GF-D8 (cell line): ENCODE measurements at places on chromosomes 13 and 19.

- no peak for DNase-seq
Measured at GRCh38 chr19:5952193-5953029, 25.5 kb downstream of the RANBP3 start.

DNA sequence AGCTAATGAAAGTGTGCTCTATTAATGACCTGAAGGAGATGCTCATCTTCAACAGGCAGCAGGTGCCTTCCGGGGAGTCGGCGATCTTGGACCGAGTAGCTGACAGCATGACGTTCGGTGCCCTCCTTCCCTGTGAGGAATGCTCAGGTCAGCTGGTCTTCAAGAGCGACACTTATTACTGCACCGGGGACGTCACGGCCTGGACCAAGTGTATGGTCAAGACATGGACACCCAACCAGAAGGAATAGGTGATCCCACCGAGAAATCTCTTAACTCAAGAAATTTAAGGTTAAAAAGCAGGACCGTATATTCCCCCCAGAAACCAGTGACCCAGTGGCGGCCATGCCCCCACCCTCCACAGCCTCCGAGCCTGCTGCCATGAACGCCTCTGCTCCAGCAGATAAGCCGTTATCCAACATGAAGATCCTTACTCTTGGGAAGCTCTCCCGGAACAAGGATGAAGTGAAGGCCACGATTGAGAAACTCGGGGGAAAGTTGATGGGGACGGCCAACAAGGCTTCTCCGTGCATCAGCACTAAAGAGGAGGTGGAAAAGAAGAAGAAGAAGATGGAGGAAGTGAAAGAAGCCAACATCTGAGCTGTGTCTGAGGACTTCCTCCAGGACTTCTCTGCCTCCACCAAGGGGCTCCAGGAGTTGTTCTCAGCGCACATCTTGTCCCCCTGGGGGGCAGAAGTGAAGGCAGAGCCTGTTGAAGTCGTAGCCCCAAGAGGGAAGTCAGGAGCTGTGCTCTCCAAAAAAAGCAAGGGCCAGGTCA is 22.8 kb upstream of the ANKRD10 start:
- no peak for DNase-seq

DNA sequence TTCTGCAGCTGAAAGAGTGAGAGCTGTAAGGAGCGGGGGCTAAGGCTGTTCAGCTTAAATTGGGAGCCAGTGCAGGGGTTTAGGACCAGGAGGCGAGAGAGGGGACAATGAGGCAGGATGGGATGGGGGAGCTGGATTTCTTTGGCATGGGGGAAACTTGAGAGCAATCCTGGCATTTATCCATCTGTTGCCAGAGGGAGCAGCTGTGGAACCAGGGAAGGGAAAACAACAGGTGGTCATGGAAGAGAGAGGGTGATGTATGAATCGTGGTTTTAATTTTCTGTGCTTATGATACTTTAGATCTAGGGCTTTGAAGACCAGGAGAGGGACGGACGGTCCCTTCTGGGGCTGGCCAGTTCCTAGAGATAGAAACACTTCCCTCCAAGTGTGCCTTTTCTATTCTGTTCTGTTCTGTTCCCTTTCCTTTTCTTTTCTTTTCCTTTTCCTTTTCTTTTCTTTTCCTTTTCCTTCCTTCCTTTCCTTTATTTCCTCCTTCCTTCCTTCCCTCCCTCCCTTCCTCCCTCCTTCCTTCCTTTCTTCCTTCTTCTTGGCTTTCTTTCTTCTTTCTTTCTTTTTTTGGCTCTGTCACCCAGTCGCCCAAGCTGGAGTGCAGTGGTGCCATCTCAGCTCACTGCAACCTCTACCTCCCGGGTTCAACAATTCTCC is 16.0 kb upstream of the CCL25 start:
- no peak for DNase-seq

DNA sequence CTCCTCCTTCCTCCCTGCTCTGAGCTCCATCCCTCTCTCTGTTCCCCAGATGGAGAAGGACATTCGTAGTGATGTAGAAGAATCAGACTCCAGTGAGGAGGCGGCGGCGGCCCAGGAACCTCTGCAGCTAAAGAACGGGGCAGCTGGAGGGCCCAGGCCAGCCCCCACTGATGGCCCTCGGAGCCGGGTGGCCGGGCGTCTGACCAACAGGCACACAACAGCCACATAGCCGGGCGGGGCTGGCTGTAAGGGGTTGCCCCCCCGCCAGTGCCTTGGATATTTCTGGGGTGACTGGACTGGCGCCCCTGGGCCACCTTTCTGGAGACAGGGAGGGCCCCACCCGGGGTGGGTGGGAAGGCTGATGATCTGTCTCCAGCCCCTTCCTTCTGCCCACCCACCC is 46.3 kb downstream of the CD320 start:
- DNase-seq, result no peak

GRCh38 chr13:102591988-102592781 is 4.6 kb upstream of the TPP2 start:
- peak; percentile 26 for DNase-seq

DNA sequence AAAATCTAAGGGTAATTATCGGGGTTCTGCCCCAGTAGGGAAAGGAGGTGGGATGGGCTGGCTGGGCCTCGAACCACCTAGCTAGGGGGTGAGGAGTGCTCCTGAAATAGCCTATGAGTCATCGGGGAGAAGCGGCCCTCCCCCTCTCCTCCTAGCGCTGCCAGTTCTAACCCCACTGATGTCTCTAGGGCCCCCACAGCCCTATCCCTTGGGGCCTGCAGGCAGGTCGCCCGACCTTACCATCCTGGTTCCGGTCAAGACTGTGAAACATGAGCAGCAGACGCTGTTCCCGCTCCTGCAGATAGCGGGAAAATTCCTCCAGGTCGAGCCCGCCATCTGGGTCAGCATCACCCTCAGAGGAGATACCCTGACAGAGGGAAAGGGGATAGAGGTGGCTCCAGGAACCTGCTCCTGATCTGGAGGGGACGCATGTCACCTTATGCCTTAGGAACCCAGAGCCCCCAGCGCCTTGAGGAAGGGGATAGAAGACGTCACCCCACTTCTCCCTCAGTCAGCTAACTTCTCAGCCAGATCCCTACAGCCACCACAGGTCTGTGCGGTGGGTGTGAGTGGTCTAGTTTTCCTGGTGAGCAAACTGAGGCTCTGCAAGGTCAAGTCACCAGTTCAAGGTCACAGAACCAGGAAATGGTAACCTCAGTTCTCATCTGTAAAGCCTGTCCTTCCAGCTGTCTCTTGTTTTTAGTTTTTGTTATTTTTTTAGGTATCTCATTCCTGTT is 1.5 kb downstream of the SLC25A23 start:
- no peak for DNase-seq

DNA sequence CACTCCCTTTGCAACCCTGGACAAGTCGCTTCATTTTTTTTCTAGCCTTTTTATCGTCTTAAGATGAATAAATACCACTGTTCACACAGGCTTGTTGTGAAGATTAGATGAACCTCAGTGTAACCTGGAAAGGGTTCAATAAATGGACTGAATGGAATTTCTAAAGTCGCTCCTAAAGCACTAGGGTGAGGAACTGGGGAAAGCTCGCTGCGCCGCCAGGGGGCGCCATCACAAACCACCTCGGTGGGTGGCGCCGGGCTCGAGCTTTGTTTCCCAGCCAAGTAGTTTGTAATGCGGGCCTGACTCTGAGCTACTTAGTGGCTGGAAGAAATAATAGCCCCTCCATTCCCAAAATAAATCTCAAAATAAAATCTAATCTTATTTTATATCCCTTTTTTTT is 2.2 kb upstream of the CEACAM6 start:
- peak; percentile 40 for DNase-seq

GRCh38 chr13:50713523-50714248 is 129.8 kb downstream of the DLEU7 start:
- peak; percentile 99 for DNase-seq

GRCh38 chr13:42395086-42395821 is 123.3 kb downstream of the AKAP11 start:
- DNase-seq, result no peak

DNA sequence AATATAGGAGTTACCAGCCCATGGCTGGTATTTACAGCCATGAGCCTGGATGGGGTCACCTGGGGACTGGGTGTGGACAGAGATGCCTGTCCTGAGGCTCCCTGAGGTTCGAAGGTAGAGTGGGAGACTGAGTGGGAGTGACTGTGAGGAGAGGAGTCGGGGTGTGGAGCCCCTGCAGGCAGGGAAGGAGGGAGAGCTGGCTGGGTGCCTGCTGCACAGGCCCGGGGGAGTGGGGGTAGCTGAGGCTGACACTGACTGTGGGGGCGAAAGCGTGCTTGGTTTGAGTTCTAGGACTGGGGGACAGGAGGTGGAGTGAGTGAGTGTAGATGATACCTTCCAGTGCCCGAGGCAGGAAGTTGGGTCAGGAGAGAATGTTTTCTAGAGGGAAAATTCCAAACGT is 7.1 kb downstream of the RAB11B start:
- no peak for DNase-seq

DNA sequence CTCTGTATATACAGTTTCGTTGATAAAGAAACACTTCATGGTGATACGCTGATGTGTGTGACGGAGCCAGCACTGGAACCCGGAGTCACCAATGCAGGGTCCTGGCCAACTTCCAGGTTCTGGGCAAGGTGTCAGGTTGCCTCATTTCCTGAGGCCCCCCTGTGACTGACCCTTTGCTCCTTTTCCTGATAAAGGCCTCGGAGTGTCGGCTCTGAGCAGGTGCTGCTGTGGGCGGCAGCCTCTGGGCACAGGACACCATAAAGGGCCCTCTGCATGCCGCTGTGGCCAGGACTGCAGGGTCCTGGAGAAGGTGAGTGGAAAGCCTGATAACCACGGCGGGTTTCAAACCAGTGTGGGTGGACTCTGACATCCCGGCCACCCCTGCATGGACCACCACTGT is 17.3 kb upstream of the MYDGF start:
- no peak for DNase-seq

DNA sequence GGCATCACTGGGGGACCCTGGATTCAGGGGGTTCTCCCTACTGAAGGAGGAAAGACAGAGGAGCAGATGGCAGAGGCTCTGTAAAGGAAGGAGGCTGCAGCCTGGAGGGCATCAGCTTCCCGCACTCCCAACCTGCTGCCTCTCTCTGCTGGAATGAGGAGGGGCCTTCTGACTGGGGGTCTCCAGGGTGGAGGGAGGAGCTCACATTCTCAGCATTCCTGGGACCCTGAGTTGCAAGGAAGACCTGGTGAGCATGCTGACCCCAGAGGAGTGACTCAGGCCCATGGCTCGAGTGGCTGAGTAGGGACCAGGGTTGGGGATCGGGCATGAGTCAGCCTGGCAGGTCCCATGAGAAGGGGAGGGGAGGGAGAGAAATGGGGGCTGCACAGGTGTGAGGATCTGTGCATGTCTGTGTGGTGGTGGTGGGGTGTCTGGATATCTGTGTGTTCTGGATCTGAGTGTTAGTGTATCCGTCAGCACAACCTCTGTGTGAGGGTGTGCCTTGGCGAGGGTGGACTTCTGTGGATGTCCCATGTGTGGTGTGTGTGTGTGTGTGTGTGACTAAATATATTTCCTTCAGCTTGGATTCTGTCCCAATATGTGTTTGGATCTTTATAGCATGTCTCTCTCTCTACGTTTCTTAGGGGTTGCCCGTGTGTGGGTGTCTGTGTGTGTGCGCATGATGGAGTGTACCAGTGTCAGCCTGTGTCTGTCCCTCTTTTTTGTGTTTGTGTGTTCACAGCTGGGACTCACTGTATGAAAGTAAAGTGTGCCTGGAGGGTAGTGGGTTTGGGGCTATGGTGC is 4.6 kb downstream of the AXL start:
- no peak for DNase-seq

- no peak for DNase-seq
Measured at GRCh38 chr19:40799558-40800338, 757 bp downstream of the EGLN2 start.

- no peak for DNase-seq
Measured at GRCh38 chr13:52348983-52349780, 56.8 kb downstream of the THSD1 start.

DNA sequence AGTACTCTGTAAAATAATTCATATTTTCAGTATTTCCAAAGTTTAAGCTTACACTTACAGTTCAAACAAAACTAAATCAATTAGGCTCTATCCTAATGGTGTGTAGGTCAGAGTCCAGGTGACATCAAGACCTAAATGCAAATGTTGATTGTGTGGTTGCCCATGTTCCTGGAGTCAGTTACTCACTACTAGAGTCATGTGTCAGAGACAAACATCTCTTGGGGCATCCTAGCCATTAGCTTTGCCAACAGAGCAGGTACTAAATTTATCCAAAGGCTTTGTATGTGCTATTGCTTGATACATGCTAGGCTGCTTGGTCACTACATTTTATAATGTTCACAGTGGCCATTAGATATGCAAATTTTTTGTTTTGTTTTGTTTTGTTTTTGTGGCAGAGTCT is 11.7 kb downstream of the SPRY2 start:
- DNase-seq, result no peak

DNA sequence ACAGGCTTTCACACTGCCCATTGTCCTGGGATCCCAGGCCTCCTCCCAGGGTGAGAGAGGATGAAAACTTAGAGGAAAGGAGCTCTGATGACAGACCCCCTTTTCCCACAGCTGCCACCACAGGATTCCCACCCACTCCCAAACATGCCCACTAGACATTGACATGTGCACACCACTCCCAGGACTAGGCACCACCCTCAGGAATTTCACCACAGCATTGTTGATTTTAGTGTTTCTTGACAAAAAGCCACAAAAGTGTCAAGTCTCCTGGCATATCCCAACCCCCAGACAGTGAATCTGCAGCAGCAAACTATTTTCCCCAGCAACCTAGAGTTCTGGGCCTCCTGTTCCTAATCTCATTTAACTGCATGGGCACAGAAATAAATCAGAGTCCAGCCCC is 10.1 kb downstream of the ZNF714 start:
- no peak for DNase-seq

GRCh38 chr19:34269489-34269888 is 15.1 kb downstream of the GARRE1 start:
- DNase-seq, result no peak

GRCh38 chr19:58182577-58182988 is 278 bp upstream of the ZNF274 start:
- peak; percentile 90 for DNase-seq

DNA sequence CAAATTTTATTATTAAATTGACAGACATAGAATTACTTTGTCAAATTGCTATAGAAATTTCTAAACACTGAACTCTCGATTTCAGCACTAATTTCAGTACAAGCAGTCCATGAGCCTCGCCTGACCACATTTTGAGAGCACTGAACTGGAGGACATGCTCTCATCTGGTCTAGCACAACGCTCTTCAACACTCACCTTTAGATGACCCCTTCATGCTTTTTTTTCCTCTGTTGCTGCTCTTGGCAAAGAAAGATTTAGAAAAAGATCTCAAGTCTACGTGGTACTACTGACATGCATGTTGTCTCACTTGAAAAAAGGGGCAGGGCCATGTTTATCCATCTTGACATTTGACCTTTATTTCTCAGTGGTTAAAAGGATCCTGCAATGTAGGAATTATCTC is 981.5 kb downstream of the DIAPH3 start:
- DNase-seq, result no peak

GRCh38 chr13:25218019-25218418 is 45.9 kb upstream of the AMER2 start:
- DNase-seq, result peak; percentile 15

DNA sequence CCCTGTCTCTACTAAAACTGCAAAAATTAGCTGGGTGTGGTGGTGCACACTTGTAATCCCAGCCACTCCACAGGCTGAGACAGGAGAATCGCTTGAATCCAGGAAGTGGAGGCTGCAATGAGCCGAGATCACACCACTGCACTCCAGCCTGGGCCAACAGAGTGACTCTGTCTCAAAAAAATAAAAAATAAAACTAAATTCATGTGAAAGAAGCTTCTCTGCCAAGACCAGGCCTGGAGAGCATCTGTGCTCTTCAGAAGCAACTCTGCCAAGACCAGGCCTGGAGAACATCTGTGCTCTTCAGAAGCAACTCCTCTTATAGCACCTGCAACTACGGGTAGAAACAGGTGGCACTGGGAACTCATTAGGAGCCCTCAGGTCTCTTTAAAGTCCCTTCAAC is 37.7 kb downstream of the CRYL1 start:
- no peak for DNase-seq

- no peak for DNase-seq
Measured at GRCh38 chr13:51913421-51914136, 51.8 kb downstream of the CCDC70 start.
